Large intestine (tissue), 12 donors: ENCODE measurements at places on chromosomes 5 and 9. TPM values are rescaled to one million over a fixed set of nuclear protein-coding genes. Genes with fewer than 3 reads are reported as not detected.

Gene NEUROG1
- not detected for polyA plus RNA-seq

Gene IL13
- polyA plus RNA-seq, result 0.07 TPM

Gene MORN5
- polyA plus RNA-seq, result 2.2 TPM

Gene SLC27A6
- polyA plus RNA-seq, result 3.3 TPM

Gene CDH6
- polyA plus RNA-seq, result 13.1 TPM

Gene RECK
- 9.1 TPM for polyA plus RNA-seq

Gene SPATA31D4
- polyA plus RNA-seq, result not detected

Gene PCDHA13
- 0.72 TPM for polyA plus RNA-seq

Gene CCNH
- 45.2 TPM for polyA plus RNA-seq

Gene SPTAN1
- polyA plus RNA-seq, result 240 TPM

Gene TMEM174
- not detected for polyA plus RNA-seq

Gene TICAM2
- 2.9 TPM for polyA plus RNA-seq

Gene CAVIN4
- 1.0 TPM for polyA plus RNA-seq
